ENCODE measurements at places on chromosomes 3 and 15.

DNA sequence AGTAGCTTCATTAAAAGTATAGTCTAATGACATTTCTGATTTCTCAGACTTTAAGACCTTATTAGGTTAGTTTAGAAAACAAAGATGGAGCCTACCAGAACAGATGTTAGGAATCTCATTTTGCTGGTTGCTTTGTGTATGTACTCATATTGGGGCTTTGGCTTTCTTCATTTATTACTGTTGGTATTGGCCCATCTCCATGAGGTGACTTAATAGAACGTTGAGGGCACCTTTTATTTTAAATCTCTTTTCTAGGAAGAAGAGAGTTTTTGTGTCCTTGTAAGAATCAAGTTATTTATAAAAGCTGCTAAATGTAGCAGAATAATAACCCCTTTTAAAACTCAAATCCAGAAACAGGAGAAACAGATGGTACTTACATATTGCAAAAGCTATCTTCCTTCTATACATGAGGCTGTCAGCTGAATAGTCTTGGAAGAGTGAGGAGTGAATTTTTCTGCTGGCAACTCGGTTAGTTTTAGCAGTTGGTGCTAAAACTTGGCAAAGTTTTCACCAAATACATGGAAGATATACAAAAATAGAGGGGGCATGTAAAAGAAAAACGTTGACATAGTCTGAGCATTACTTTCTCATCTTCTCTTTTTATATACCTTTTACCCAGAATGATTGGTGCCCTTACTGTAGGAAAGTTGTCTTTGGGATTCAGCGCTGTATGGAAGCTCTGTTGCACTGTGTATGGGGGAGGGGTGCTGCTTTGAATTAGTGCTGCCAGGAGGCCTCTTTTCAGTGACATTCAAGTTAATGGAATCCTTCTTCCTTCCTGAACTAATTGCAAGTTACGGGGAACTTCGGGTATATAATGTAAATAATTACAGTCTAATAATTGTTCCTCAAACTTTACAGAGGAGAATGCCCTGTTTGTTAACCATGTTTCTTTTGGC lies 35.8 kb downstream of the CTNNB1 start:
- DNase-seq, result no peak

- DNase-seq, result no peak
These were observed 198.4 kb downstream of the KCNH8 start for GRCh38 chr3:19346759-19347158.

GRCh38 chr15:60525341-60526039 lies 46.5 kb upstream of the ICE2 start:
- no peak for DNase-seq

DNA sequence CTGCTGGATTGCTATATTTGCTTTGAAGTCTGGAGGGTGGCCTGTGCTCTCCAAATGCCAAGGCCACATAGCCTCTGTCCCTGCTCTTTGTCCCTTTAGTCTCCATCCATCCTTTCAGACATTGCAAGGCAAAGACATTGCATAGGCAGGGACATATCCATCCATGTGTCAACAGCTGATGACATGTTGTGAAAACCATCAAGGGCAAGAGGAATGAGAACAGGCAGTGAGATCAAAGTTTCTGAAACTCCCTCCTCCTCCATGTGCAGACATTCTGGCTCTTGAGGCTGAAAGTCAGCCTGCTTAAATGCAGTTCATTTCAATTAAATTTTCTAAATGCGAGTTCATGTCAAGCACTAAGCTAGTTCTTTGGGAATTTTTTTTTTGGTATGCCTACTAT lies 135.2 kb upstream of the CTNNB1 start:
- no peak for DNase-seq

- no peak for DNase-seq
These were observed 271.2 kb upstream of the CTDSPL start for GRCh38 chr3:37590328-37591079.

- no peak for DNase-seq
These were observed 16.9 kb upstream of the NXPE3 start for GRCh38 chr3:101762041-101762646.

- no peak for DNase-seq
These were observed 2.5 kb upstream of the EFCC1 start for GRCh38 chr3:128998561-128998960.

GRCh38 chr3:141442914-141443313 lies 43.9 kb upstream of the RASA2 start:
- DNase-seq, result no peak

DNA sequence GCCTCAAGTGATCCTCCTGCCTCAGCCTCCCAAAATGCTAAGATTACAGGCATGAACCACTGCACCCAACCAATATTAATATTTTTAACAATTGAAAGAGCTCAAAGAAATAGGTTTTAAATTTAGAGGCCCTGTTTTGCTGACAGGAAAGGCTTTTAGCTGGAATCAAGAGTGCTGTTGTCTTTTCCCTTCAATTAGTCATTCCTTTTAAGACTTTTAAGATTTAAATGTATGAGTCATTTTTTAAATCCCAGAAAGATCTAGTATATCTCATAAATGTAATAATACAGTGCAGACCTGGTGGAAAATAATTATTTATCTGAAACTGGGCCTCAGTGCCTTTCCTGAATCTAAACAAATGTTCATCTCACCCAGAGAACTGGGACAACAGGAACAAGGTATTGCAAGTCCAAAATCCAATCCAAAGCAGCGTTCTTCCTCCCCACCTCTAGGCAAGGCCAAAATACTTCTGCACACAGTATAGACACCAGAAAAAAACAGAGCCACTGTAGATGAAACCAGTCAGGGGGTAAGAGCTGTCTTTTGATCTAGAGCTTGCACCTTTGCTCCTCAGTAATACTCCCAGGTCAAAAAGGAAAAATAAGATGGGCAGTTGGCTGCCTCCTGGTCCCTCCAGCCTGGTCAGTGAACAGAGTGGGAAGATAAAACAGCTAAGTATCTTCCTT lies 14.4 kb downstream of the AGTR1 start:
- no peak for DNase-seq

- DNase-seq, result no peak
These were observed 38.8 kb downstream of the IMPG2 start for GRCh38 chr3:101281521-101282030.

DNA sequence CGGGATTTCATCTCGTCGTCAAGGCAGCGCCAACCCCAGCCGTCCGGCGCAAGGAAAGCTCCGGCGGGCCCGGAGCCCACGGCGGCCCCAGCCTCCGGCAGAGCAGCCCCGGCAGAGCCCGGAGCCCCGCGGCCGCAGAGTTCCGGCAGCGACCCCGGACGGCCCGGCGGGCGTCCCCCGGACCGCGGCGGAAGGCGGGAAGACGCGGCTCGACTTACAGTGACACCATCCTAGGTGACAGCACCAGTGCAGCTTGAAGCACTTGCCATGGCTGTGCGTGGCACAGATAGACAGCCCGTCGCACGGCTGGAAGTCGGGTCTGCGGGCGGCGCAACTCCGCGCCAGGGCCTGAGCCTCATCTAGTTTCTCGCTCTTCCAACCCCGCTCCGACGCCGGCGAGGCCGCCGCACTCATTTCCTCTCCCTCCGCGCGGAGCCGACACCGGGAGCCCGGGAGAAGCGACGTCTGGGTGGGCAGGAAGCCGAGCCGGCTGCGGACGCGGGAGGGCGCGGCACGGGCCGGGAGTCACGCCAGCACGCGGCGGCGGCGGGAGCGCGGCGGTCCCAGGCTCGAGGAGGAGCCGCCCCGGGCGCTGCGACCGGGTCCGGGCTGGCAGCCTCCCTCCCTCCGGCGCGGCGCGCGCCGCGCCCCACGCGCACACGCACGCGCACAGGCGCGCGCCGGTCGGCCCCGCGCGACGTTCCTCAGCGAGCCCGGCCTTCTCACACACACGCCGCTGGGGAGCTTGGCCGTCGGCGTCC lies at the start of gene C3orf70:
Gene C3orf70, minus strand, starts transcription at position 651 of the 761 bp plus-strand sequence. Its CDS starts 237 bp downstream, at position 414.
- DNase-seq, result no peak

DNA sequence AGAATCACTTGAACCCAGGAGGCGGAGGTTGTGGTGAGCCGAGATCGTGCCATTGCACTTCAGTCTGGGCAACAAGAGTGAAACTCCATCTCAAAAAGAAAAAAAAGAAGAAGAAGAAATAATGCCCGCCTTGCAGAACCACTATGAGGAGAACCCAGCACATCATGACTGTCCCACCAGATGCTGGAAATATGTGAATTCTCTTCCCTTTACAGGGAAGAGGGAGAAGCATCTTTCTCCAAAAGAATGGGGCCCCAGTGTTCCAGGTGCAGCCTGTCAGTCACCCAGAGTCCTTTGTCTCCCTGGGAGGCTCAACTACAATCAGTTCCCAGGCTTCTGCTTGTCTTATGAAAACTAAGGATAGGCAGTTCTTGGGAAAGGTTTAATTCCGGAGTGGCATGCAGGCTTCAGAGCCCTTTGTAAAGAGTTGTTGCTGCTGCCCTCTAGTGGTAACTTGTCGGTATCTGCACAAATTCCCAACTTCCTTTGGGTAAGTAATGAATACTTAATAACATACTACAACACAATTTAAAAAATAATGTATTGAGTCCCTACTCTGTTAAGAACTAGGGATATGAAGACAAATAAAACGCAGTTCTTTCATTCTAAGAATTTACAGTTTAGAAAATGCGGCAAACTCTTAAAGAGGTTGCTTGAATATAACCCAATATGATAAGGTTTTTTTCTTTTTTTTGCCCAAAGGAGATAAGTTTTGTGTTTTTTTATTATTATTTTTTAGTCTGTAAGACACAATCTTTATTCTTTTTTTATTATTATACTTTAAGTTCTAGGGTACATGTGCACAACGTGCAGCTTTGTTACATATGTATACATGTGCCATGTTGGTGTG lies 18.6 kb upstream of the TICRR start:
- DNase-seq, result peak; percentile 41

DNA sequence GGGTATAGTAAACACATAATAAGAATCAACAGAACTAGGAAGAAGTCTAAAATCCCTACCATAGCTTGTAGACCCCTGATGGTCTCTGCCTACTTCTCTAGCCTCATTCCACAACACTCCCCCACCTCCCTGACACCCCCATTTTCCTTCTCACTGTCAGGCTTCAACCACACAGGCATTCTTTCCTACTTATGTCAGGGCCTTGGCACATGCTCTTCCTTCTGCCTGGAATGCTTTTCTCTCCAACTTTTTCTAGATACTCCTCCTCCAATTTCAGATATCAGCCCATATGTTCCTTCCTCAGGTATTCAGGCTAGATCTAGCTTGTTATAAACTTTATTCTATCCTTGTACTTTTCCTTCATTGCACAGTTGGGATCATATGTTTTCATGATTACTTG lies 106.0 kb upstream of the MRPL3 start:
- DNase-seq, result no peak

- DNase-seq, result no peak
These were observed 24.5 kb upstream of the GABRA5 start for GRCh38 chr15:26842391-26842790.

DNA sequence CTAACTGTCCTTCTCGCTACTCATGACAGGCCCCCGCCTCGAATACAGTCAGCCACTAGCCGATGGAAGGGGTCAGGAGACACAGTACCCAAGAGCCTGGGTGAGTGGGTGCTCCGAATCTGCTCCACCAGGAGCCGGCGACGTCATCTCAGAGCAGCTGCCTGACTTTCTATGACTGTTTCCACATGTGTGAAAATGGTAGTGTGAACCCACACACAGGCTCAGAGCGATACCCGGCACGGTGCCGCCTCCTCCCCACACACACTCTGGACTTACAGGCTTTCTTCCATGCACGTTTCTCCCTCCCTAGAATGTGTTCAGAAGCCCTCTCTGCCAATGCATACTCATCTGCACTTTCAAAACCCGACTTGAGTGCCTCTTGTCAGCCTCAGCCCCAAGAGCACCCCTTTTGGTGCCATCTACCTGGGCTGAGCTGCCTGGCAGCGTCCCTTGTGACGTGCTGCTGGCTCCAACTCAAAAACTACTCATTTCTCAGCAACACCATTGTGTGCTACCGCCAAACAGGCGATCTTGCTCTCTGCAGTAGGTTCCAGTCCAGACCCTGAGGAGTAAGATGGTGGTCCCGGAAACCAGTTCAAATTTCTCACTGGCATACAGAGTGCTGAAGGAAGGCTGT lies 29.7 kb downstream of the VGLL4 start:
- DNase-seq, result no peak

DNA sequence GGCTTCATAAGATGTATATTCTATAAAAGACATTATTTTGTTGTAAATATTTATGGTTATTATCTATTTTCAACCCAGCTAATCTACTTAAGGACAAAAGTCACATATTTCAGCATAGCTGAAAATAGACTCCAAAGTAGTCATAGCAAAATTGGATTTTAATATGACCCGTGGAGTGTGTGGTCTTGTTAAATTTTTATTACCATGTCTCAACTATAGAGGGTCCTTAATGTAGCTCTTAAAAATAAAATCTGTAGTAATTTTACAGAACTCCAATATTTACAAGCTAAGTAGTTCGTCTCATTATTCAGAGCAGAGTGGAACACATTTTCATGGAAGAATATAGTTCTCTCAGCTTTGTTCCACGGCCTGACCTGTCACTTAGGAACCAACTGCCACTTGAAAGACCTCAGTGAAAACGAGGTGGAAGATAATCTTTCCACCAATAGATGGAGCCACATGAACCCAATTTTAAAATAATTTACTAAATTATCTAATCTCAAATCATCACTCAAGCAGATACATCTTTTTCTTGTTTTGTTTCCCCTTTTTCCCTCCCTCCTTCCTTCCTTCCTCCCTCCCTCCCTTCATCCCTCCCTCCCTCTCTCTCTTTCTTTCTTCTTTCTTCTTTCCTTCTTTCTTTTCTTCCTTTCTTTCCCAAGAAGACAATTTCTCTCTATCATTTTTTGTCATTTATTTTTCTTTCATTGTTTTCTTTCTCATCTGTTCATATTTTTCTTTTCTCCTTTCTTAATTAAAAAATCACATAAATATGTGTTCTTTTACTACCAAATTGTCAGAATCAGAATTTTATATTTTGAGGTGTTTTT lies 97.2 kb downstream of the CLDN1 start:
- DNase-seq, result peak; percentile 7

GRCh38 chr3:72271923-72272322 lies 487.0 kb upstream of the PROK2 start:
- DNase-seq, result no peak

- no peak for DNase-seq
These were observed 38.8 kb upstream of the ZNF445 start for GRCh38 chr3:44516230-44516629.

DNA sequence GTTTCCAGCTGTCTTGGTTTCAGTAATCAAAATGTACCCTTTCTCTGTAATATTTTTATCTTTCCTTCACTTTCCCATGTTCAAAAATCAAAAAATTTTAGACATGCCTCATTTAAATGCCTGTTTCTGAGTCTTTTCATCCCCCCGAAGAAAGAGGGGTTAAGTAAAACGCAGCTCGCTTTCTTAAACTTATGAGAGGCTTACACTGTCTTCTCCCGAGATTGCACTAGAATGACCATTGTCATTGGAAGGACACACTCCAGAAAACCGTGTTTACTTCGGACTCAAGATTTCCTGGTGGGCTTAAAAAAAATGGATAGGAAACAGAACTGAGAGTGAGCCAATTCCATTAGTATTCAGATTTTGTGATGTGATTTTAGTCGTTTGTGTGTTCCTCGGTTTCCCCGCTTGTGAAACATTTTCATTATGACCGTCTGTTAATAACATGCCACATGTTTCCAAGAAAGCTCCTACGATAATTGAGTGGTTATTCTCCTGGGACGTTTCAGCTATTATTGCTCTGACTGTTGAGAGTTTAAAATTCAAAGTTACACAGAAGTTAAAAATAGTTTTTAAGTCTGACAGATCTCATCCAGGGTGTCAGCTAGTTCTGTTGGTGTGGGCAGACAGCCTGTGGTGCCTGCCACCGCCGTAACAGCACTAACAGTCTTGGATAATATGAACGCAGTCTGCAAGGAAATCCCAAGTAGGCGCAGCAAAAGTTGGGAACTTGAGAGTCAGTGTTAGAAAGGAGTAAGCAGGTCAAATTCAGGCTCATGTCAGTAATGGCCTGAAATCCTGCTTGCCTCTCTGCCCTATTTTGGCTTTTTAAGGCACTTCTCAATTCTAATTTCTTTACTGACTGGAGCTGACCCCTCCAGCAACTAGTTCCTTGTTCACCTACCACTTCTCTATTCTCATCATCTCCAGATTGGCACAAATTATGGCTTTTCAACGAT lies 1.5 kb downstream of the CRYBG3 start:
- DNase-seq, result no peak
